ENCODE measurements at places on chromosomes 7 and 10.

DNA sequence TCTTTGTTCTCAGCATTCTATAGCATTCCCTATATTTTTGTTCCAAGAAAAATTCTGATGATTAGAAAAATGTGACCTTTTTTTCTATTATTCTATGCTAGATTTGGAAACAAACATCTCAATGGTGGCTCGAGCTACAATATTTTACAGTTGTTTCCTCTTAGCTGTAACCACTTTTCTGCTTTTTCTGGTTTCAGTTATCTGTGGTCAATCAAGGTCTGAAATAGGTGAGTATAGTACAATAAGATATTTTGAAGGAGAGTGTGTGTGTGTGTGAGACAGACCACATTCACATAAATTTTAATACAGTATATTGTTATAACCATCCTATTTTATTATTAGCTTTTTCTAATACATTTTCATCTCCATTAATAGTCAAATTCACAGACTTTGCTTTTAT, 564.5 kb upstream of the GHITM start:
- DNase-seq = no peak

DNA sequence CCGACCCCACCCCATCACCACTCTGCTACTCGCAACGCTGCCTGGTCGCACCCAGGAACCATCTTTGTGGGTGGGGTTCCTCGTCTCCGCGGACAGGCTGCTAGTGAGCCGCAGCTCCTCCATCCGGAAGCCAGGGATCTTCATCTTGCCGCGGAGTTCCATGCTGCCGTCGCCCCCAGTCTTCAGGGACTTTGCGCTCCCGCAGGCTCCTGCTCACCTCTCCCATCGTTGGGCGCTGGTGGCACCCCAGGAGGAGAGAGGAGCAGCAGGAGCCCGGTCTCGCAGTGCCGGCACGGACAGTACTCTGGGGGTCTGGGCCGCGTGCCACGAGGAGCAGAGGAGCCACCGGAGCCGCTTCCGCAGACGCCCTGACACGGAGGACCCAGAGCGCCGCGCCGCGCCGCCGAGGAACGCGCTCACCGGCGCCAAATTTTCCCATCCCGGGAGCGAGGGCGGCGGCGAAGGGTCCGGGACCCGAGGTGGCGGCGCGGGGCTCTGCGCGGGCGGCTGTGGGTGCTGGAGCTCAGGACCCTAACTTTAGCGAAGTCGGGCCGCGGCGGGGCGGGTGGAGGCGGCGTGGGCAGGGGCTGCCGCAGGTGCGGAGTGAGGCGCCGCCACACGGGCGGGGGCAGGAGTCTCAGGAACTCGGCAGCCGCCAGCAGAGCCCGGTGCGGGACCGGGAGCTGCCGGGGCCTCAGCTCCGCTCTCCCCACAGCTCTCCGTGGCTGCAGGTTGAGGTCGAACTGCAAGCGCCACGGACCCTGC, 750.1 kb upstream of the SORCS1 start:
- no peak for DNase-seq

DNA sequence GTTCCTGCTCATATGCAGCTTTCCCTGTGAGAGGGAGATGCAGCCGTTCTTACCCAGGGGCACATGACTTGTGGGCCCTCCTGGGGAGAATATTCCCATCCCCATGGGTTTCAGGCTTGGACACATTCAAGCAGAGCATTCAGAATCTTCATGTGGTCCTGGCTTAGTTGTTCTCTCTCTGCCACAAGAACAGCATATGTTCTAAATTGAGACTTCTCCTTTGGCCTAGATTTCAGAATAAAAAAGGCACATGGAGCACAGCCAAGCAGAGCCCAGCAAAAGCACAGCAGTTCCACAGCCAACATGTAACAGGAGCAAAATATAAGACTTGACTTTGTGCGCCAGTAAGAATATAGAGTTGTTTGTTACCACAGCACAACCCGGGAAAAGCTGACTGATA, 306.4 kb upstream of the MYO3A start:
- no peak for DNase-seq

DNA sequence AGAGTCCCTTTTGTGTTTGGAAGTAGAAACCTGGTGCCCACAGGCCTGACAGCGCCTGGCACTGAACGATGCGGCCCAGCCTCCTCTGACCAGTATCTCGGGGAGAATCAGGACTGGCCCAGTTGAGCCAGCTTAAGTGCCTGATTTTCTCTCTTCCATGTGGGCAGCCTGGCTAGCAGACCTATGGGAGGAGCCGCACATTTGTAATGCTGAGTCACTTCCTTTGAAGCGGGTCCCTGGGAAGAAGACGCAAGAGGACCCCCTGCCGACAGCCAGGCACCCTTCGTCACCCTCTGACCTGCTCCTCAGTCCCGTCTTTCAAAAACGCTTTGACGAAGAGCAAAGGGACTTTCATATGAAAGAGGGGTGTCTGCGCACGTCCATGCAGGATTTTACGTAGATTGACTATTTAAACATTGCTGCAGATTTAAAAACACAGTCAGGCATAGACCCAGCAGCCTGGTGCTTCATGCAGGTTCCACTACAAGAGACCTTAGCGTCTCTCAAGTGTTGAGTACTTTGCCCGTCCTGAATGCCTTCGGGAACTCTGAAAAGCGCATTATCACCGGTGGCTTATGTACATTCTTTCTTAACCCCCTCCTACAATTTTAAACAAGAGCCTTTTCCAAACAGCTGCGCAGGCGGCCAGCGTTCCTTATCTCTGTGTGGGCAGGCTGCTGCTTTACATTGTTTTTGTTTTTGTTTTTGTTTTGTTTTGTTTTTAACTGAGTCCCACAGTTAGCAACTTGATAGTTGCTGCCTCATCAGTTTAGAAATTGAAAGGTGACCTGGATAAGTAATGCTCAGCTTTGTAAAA, 36.5 kb upstream of the AP5Z1 start:
- DNase-seq = no peak

DNA sequence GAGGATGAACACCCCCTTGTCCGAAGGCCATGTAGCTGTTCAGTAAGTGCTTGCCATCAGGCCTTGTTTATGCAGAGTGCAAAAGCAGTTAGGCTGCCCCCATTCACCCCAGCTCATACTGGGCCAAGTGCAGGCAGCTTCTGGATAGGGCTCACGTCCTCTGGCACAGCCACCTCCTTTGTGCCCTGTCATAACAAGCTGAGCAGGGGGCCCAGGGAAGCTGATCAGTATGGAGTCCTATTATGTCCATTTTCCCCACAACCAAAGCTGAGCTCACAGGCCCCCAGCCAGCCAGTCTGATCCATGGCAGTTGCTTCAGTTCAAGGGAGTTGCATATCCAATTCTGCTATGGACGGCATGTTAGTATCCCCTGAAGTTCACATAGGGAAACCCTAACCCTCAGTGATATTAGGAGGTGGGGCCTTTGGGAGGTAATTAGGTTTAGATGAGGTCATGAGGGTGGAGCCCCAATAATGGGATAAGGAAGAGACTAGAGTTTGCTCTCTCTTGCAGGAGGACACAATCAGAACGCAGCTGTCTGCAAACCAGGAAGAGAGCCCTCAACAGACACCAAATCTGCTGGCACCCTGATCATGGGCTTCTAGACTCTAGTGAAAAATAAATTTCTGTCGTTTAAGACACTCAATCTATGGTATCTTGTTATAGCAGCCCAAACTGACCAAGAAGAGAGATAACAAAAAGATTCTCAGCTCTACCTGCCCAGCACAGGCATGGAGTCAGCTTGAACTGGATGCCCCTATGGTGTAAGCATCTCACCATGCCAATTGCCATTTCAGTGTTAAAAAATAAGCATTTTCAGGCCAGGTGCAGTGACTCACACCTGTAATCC, 155.9 kb downstream of the FGFR2 start:
- no peak for DNase-seq

GRCh38 chr7:107024906-107025305, 19.6 kb upstream of the PRKAR2B start:
- DNase-seq = no peak

GRCh38 chr7:30921540-30922401, 10.1 kb downstream of the AQP1 start:
- DNase-seq = no peak

- DNase-seq = peak; percentile 36
Observed at GRCh38 chr10:13712837-13713581, 126.2 kb downstream of the PRPF18 start.

DNA sequence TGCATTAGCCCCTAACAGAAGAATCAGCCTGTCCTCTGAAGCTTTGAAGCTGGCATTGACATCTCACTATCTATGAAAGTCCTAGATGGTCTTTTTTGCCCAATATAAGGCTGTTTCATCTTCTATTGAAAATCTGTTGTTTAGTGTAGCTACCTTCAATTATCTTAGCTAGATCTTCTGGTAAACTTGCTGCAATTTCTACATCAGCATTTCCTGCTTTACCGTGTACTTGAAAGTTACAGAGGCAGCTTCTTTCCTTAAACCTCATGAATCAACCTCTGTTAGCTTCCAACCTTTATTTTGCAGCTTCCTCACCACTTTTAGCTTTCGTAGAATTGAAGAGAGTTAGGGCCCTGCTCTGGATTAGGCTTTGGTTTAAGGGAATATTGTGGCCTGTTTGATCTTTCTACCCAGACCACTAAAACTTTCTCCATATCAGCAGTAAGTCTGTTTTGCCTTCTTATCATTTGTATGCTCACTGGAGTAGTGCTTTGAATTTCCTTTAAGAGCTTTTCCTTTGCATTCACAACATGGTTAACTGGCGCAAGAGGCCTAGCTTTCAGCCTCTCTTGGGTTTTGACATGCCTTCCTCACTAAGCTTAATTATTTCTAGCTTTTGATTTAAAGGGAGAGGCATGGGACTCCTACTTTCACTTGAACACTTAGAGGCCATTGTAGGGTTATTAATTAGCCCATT, 32.5 kb downstream of the ARID5B start:
- no peak for DNase-seq

DNA sequence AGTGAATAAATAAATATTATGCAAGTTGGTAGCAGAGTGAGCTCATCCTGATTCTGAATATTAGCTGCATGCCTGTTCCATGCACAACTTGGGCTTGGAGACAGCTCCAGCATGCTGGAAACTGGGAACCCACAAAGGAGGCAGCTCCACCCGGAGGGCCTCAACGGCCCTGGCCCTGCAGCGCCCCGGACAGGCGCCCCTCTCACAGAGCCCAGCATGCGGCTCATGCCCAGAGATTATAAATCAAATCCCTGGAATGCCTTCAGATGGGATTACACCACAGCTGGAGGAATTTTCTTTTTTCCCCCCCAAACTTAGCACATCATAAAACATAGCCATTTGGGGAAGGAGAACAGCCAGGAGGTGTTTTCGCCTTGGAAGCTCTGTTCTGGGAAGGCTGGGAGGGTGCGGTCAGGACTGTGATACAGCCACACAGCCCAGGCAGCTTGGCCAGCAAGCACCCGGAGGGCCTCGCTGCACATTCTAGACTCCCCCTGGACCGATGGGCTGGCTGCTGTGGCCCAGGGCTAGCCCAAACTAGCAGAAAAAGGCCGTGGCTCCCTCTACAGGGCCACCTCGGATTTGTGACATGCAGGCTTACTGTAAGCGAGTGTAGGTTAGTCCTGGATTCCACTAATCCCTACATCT, 102.4 kb downstream of the PTPN20 start:
- no peak for DNase-seq

All from SIG-M5 (cell line).